CD4-positive, alpha-beta T cell treated with Interleukin-12 subunit alpha and Interleukin-12 subunit beta, for 1 hour (primary cell): ENCODE measurements at places on chromosomes 6 and 20.

- peak; percentile 53 for DNase-seq
These were observed 55.5 kb downstream of the PRDM1 start for GRCh38 chr6:106141441-106142237.

DNA sequence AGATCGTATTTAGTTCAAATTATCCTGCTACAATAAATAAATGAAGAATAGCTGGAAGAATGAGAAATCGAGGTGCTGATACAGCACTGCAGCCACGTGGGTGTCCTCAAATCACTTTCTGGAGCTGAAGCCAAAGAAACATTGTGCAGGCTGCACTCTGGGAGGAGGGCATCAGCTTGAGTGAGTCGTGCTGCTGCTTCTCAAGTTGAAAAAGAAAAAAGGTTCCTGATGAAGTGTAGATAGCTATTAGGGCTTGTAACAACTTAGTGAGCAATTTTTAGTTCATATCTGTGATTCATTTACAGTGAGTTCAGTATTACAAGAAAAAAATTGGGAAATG lies 40.5 kb downstream of the DSE start:
- no peak for DNase-seq

- no peak for DNase-seq
These were observed 235.0 kb upstream of the GMDS start for GRCh38 chr6:2480267-2480966.

DNA sequence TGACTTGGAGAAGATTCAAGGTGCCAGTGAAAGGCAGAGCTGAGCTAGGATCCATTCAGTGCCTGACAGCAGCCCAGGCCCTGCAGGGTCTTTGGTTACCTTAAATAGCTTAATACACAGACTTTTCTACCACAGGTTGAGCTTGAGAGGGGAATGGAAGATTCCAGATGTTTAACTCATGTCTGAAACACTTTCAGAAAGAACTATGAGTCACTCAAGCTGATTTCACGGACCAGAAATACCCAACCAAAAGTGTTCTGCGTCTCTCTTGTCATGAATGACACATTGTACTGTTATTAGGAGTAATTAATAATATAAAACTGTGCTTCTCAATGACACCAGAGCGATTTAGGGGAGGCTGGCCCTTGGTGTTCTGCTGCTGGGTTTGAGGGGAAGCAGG lies 6.4 kb upstream of the PMEPA1 start:
- no peak for DNase-seq

GRCh38 chr20:22584922-22585785 lies 782 bp upstream of the FOXA2 start:
- DNase-seq, result no peak

DNA sequence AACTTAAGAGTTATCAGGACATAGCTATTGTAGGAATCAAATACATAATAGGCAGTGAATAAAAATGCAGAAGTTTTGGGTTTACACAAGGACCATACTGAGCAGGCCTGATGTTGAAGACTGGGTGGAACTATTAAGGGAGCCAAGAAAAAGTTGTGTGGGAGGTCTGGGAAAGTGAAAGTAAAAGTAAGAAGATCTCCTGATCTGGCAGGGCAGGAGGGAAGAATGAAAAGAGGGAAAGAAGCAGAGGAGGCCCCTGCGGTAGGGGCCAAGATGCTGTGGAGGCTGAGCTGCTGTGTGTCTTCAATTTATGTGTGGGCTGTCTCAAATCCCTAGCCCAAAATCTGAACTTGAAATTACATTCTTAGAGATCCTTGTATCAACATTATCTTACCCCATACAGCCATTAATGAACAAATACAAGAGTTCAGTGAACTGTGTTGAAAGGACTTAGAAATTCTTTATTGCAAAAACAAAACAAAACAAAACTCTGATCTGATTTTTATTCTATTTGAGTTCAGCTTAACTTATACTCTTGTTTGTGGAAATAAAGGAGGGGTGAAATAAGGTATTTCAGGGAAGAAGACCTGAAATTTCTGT lies 1183.8 kb downstream of the HACE1 start:
- no peak for DNase-seq

DNA sequence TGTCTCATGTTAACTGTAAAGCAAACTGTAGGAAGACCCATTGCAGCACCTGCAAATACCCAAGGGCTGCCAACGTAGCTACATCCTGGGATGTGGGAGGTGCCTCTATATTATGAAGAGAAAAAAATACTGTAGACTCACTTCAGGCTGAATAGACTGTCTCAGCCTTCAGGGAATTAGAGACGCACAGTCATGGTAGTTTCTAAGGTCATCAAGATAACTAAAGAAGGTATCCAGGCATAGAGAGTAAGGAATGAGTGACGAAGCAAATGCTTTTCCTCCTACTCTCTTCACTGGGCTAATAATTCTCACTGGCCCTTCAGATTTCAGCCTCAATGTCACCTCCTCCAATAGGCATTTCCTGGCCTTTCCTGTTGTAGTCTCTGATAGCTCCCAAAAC lies 121.6 kb upstream of the ECI2 start:
- DNase-seq, result no peak
